Gastrocnemius medialis (tissue), 4 donors: ENCODE measurements at places on chromosomes 5 and 9. TPM values are rescaled to one million over a fixed set of nuclear protein-coding genes. Genes with fewer than 3 reads are reported as not detected.

DNA sequence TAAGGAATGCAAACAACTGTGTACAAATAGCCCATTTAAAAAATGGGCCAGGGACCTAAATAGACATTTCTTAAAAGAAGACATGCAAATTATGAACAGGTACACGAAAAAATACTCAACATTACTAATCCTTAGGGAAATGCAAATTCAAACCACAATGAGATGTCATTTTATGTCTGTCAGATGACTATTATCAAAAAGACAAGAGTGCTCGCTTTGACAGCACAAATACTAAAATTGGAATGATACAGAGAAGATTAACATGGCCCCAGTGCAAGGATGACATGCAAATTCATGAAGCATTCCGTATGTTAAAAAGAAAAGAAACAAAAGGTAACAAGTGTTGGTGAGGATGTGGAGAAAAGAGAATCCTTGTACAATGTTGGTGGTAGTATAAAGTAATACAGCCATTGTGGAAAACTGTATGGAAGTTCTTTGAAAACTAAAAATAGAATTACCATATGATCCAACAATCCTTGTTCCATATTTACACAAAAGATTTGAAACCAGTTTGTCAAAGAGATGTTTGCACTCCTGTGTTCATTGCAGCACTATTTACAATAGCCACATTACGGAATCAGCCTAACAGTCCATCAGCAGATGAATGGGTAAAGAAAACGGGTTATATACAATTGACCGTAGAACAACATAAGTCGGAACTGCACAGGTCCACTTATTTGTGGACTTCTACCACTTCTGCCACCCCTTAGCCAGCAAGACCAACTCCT is 47.2 kb upstream of the PCAT7 start:
- no peak for DNase-seq

GRCh38 chr9:18215626-18216025 is 258.3 kb upstream of the ADAMTSL1 start:
- no peak for DNase-seq

The ORM2 gene
- total RNA-seq, result 6.3 TPM

The PCDHA9 gene
- 0.07 TPM for total RNA-seq

- no peak for DNase-seq
Measured at GRCh38 chr9:20355022-20355421, 267.3 kb downstream of the MLLT3 start.

DNA sequence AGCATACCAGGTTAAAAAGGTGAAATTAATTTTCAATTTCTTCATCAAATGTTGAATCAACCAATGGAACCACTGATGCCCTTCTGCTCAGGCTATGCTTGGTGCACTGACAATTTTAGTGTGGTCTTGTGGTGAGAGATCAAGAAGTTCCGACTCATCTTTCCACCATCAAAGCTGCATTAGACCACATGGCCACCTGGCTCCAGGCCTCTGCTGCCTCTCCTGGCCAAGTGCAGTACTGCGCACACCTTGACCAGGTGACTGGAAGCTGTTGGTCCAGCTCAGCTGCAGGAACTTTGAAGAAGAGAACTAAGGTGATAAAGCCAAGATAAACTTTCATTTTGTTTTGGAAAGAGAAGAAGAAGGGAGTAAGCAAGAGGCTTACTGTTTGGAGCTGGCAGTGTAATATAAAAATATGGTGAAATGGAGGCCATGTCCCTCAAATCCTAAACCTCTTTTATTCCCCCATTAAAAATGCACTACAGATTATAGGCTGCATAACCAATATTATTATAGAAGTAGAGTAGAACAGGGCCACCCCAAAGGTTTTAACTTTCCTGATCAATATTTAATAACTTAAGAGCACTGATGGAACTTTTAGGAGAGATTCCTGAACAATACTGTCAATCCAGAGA is 315.5 kb upstream of the C9orf72 start:
- no peak for DNase-seq

- DNase-seq, result no peak
Measured at GRCh38 chr9:132443951-132444607, 34.1 kb downstream of the CFAP77 start.

The VLDLR gene
- 18.0 TPM for total RNA-seq

The TIMD4 gene
- not detected for total RNA-seq

The PCDHB11 gene
- 0.61 TPM for total RNA-seq

The FBLL1 gene
- not detected for total RNA-seq

DNA sequence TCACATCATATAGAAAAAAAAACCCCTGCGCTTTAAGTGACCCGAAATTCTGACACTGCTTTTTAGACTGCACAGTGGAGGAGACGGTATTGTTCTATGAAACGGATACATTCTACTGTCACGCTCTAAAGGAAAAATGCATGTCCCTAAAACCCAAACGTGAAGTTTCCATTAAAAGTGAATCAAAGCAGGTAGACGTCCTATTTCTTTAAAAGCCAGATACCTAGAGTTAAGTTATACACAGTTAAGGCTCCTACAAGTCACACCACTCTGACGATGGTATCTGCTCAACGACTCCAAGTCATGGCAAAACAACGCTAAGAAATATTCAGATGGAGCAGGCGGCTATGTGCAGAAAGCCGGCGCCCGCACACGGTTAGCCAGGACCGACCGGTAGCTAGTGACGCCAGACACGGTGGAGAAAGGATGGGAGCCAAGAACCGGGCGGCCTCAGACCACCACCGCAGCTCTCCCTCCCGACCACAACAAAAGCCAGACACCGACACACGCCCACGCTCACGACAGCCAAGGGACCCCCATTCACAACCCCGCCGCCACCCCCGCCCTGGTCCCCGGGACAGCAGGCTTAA is 734 bp downstream of the SKP1 start:
- peak; percentile 48 for DNase-seq

DNA sequence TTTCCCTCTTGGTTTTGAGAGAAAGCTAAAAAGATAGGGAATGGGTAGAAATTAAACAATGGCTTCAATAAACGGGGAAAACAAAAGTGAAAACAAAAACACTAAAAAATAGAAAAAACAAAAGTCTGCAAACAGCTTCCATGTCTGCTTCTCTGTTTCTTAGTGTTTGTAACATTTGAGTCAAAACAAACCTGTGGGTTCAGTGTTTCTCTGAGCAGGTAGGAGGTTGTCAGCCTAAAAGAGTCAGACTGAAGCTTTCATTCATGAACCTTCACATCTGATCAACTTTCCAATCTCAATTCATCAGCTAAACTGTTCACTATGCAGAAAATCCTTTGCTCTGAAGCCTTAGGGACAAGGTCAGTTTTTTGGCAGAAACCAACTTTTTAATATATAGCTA is 102.5 kb upstream of the ADAMTS16 start:
- no peak for DNase-seq

The TRMT10B gene
- 10.2 TPM for total RNA-seq

DNA sequence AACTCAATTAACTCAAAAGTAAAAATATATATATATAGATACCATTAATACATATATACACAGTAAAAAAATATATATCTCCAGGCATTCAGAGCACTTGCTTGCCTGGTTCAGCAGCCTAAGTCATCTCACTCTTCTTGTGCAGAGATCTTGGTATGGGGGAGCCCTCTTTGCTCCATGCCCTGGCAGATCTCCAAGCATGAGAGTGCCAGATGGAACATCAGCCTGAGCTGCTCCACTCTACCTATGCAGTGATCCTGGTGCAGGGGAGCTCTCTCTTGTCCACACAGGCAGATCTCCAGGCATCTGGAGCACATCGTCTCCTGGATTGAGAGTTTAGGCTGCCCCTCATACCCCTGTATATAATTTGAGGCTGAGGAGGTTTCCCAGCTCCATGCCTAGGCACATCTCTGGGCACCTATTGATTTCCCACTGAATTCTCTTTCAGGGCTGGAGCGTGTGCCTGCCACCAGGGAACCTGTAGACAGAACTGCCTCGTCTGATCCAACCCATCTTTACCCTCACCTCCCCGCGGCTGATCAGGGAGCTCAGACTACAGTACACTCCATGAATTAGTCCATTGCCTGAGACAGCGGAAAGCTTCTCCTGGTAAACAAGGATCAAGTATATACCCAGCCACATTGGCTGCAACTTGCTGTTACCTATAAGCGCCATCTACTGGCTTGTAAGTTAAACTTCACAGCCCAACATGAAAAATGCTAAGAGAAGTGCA is 342.4 kb upstream of the GRIA1 start:
- no peak for DNase-seq

The MYOT gene
- 99.0 TPM for total RNA-seq

GRCh38 chr5:169569513-169569912 is 14.1 kb upstream of the SPDL1 start:
- DNase-seq, result no peak

The MYOZ3 gene
- total RNA-seq, result 4.8 TPM

The AKNA gene
- total RNA-seq, result 5.7 TPM

The IRGM gene
- total RNA-seq, result not detected

The APBA1 gene
- 0.61 TPM for total RNA-seq

DNA sequence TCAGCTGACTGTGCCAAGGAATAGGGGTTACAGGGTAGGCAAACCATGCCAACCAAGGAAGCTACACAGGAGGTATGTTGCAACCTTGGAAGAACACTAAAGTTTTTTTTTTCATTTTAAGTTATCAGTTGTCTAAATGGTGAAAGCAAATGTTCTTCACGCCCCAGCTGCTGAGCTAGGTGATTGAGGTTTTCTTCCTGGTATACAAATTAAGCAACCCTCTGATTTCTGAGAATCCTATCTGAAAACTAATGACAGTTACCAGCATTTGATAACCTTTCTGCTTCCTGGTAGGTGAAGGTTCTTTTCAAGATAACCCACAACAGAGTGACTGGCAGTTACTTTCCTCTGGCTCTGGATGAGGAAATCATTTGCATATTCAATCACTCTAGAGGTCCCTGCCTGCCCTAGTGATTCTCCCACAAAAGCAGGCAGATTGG is 194.9 kb downstream of the ATP10B start:
- no peak for DNase-seq

The LMBRD2 gene
- 18.9 TPM for total RNA-seq

- no peak for DNase-seq
Measured at GRCh38 chr9:36492865-36493264, 79.8 kb upstream of the MELK start.

- DNase-seq, result no peak
Measured at GRCh38 chr5:89908876-89909275, 500.7 kb downstream of the CETN3 start.

- no peak for DNase-seq
Measured at GRCh38 chr5:40134883-40135520, 544.7 kb upstream of the PTGER4 start.

- DNase-seq, result peak; percentile 52
Measured at GRCh38 chr5:87268126-87268969, 665 bp downstream of the RASA1 start.

- no peak for DNase-seq
Measured at GRCh38 chr5:4833104-4833738, 306.9 kb upstream of the ADAMTS16 start.

The SLC34A3 gene
- not detected for total RNA-seq

DNA sequence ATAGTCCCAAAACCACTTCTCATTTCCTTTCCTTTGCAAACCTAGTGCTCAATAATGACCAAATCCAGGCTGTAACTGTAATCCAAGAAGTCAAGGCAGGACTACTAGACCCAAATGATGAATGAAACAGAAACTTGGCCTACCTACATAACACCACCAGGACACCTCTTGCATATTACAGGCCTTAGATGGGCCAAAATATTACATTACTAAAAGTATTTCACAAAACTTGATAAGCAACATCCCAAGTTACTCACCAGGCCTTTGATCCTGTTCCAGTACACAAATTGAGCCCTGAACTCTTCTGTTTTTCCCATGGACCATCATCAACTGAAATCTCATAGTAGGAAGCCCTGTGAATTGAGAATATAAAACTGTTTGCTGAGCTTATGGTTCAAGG is 34.8 kb downstream of the NADK2 start:
- no peak for DNase-seq

DNA sequence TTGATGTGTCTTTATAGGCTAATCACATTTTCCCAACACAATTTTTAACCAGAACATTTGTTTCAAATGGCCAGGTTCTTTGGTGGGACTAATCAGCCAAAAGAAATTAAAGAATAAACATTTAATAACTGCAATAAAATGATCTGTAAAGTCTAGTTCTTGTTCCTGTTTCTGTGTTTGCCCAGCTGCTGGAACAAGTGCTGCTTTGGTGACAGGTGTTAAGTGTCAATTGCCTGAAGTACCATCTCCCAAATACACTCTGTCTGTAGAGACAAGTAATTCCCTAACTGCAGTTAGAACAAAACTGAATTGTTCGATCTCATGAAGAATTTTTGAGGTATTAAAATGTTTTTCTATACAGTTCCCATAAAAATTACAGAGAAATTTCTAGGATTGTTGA is 402.3 kb upstream of the CHD1 start:
- no peak for DNase-seq

GRCh38 chr9:88697764-88698432 is 162.9 kb downstream of the NXNL2 start:
- no peak for DNase-seq

The FRRS1L gene
- not detected for total RNA-seq

DNA sequence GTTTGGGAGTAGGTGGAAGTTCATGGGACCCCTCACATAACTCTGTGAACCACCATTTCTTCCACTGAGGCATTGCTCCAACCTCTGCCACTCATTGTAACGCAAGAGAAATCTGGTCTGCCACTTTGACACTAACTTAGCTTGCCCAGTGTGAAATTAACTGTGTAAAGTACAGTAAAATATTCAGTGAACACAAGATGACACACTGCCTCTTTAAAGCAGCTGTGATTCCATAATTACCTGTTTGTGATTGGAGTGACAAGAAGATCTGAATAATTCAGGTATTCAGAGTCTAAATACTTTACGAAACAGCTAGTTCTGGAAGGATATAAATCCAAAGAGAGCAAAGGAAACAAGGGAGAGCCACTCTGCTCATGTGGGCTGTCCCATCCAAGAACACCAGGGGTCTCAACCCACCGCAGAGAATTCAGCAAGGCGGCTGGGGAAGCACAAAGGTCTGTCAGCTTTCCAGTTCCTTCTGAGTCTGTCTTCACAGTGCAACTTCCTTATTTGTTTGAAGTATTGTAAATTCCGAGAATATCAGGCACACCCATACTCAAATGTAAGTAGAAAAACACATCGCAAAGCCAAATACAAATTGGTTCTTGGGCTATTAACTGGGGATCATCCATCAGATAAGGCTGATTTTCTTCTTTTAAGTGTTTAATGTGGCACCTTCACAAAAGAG is 86.9 kb downstream of the GNAQ start:
- no peak for DNase-seq

DNA sequence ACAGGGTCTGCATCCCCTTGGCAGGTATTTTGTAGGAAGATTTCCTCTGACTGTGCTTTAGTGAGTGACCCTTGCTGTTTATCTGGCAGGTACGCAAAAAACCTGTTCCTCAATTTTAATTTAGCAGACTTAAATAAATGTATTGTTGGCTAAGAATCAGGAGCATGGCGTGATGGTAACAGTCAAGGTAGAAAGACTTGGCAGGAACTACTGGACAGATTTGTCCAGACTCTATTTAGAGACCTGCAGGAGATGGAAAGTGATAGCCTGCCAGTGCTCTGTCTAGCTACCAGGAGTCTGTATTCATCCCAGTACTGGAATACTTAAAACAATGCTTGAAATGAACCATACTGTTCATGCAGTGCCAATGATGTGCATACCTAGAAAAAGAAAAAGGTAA is 78.8 kb upstream of the MAST4 start:
- no peak for DNase-seq
